ENCODE measurements at places on chromosomes 1 and 21. TPM values are rescaled to one million over a fixed set of nuclear protein-coding genes. Genes with fewer than 3 reads are reported as not detected.

LCE3E gene
- total RNA-seq: not detected

TCHHL1 gene
- not detected for total RNA-seq

S100A2 gene
- 2.2 TPM for total RNA-seq

E2F2 gene
- total RNA-seq: 1.1 TPM

LEMD1 gene
- 1.0 TPM for total RNA-seq

VASH2 gene
- total RNA-seq: 0.83 TPM

DDI2 gene
- 23.1 TPM for total RNA-seq

CASZ1 gene
- total RNA-seq: 4.5 TPM

PDE9A gene
- 9.7 TPM for total RNA-seq

KIF17 gene
- 2.2 TPM for total RNA-seq

PKP1 gene
- total RNA-seq: 0.48 TPM

PSEN2 gene
- total RNA-seq: 19.4 TPM

HSD3B2 gene
- 35.0 TPM for total RNA-seq

HSD11B1 gene
- total RNA-seq: 16.2 TPM

NID1 gene
- 141 TPM for total RNA-seq

IGSF21 gene
- 2.6 TPM for total RNA-seq

LCE1C gene
- not detected for total RNA-seq
